Activated T-helper 1 cell treated with Interleukin-2 at 50 U/mL for 16 hours (primary cell): ENCODE measurements at places on chromosomes 11 and 22.

DNA sequence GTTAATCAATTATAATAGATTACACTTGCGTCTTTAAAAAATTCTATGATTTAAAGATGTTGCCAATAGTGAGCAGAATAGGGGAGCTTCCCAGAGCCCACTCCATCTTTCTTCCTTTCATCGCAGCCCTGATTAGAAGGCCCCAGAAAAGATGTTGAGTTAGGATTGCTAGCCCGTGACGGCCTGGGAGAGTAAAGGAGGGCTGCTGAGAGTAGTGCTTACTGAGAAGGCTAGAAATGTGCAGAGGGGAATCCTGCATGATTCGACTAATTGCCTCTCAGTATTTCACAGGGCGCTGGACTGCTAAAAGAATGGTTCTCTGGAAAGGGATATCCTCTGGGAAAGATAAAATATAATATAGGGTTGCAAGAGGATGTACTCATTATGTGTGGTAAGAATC lies 160.5 kb downstream of the C11orf87 start:
- no peak for DNase-seq

- DNase-seq: no peak
These were observed 79.4 kb upstream of the PPARA start for GRCh38 chr22:46070803-46071450.

- DNase-seq: no peak
These were observed 3.4 kb upstream of the OR8I2 start for GRCh38 chr11:56089697-56090096.

DNA sequence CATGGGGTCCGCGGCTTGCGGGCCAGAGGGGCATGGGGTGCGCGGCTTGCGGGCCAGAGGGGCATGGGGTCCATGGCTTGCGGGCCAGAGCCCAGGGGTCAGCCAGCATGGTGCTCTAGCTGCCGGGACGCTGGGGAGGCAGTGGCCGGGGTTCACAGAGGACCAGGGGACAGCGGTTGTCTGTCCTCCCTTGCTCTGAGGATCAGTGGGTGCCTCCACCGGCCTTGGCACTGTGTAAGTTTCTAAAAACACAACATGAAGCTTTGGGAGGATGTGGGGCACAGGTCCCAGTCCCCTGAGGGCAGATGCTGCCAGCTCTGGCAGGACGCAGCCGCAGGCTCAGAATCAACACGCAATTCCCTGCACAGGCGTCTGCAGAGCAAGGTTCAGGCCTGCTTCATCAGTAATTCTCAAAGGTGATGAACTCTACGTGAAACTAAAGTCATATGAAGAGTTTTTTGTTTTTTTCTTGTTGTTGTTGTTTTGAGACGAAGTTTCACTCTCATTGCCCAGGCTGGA lies 3.0 kb downstream of the MLC1 start:
- no peak for DNase-seq

- no peak for DNase-seq
These were observed 161.1 kb upstream of the SNX19 start for GRCh38 chr11:131077340-131077739.

GRCh38 chr11:76802151-76802550 lies 19.0 kb downstream of the TSKU start:
- DNase-seq: no peak

DNA sequence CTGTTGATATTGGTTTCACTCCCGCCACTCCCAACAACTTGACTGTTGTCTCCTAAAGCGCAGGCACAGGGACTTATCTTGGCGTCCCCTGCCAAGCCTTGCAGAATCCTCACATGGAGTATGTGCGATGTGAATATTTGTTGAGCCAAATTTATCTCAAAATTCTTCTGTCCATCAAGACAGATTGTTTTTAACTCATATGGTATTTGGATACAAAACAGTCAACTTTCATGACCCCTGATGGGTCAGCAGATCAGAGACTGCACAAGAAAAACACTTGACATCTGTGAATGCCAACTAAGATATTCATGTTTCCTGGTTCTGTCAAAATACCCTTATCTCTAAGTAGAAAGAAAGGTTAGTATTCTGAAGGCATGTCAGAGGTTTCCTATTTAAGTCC lies 221.7 kb upstream of the BLID start:
- no peak for DNase-seq
